ENCODE measurements at places on chromosomes 4 and X. TPM values are rescaled to one million over a fixed set of nuclear protein-coding genes. Genes with fewer than 3 reads are reported as not detected.

TMEM192 gene
- total RNA-seq = 8.7 TPM

ASB12 gene
- not detected for total RNA-seq

SMIM10L2A gene
- total RNA-seq = 0.11 TPM

AFM gene
- not detected for total RNA-seq

KLKB1 gene
- total RNA-seq = not detected

CLGN gene
- total RNA-seq = 4.9 TPM

BTC gene
- total RNA-seq = 1.3 TPM

GPRASP1 gene
- 0.22 TPM for total RNA-seq

CPEB2 gene
- total RNA-seq = 9.0 TPM

YIPF7 gene
- not detected for total RNA-seq

PCDH7 gene
- total RNA-seq = 0.08 TPM

CLTRN gene
- total RNA-seq = 0.82 TPM

TMPRSS11B gene
- not detected for total RNA-seq

CD40LG gene
- not detected for total RNA-seq

ZCCHC18 gene
- total RNA-seq = not detected

FAT4 gene
- total RNA-seq = 2.0 TPM

GAB3 gene
- total RNA-seq = 0.67 TPM

TMEM156 gene
- total RNA-seq = 22.7 TPM

GPR34 gene
- not detected for total RNA-seq

VCX gene
- total RNA-seq = not detected

ZNF157 gene
- total RNA-seq = not detected

HAND2 gene
- 0.65 TPM for total RNA-seq

FDCSP gene
- not detected for total RNA-seq

SASH3 gene
- total RNA-seq = not detected
